ENCODE measurements at places on chromosomes 4 and X.

GRCh38 chr4:186414390-186414789 lies 141.0 kb downstream of the MTNR1A start:
- no peak for DNase-seq

DNA sequence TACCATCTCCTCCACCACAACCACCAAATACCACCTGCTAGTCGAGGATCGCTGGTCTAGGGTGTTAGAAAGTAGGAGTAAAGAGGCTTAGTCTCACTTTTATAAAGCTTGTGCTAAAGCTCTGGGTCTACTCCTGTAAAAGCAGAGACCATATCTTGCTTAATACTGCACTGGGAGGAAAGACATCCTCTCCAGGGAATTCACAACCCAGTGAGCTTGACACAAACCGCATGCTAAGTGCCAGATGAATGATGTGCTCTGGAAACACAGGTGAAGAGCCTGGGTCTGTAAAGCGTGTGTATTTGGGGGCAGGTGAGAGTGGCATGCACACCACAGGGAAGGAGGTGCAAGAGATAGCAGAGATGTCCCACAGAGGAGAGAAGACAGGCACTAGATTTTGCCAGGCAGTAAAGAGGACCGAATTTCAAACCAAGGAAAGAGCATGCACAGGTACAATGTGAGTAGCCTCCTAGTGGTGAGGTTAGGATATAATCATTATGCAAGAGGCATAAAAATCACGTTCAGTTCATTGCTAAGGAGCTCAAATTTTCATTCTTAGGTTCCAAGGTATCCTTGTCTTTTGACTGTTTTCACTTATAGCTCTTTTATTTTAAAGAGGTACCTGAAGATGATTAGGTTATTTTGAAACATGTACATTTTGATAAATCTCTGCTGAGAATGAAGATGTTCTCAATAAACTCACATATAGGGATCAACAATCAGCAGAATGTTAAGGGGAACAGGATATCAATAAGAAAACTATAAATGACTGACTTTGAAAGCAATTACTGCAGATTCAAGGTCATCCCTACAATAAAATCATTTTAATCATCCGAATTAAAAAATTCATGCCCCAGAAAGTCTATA lies 20.7 kb downstream of the TAPT1 start:
- no peak for DNase-seq

- DNase-seq: no peak
Observed at GRCh38 chr4:67456577-67457196, 88.6 kb downstream of the CENPC start.

DNA sequence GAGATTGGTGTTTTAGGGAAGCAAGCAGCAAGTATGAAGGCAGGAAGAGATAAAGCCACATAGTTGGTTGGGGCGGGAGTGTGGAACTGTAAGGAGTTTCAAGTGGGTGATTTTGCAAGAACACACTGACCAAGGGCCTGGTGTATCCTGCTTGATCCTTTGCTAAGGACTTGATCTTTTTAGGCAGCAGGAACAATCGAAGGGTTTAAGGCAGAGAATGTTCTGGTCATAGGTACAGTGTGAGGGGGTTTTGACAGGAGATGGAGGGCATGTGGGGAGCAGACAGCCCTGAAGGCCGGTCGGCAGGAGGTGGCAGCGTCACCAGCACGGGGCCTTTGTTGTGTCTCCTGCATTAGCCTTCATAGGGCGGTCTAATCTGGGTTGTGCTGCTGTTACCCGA lies 54.7 kb downstream of the FAM193A start:
- no peak for DNase-seq

- no peak for DNase-seq
Observed at GRCh38 chrX:16459008-16459407, 190.9 kb upstream of the S100G start.

GRCh38 chr4:26873391-26874026 lies 12.9 kb downstream of the STIM2 start:
- DNase-seq: peak; percentile 32

GRCh38 chr4:88742561-88742960 lies 44.9 kb upstream of the NAP1L5 start:
- DNase-seq: no peak

DNA sequence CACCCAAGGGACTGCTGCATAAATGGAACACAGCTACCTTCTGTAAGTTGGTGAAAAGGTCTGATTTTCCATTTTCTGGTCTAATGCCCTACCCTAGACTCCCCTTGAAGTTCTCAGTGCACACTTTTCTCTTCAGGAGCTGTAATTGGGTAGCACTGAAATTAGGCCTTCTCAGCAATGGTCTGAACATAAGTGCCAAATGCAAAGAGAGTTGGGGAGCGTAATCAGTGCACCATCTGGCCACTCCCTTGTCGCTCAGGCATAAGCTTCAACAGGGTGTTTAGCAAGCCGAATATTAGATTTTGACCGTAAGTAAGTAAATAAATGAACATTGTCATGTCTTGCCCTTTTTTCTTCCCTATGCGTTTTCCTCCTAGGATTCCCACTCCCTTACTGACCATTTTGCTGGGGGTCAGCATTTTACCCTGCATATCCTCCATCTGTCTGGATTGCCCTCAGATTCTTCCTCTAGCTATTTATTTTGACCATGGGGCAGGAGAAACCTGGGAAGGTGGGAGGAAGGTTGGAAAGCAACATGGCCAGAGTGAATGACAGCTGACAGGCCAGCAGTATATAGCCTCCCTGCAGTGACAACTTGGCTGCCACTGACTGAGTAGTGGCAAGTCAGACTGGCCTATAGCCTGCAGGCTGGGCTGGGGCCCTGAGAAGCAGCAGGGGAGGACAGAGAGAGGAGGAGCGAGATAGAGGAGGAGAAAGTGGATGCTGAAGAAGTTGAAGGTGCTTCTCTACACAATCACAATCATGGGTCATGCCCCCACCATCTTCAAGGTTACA lies 2.7 kb downstream of the NHSL2 start:
- no peak for DNase-seq

DNA sequence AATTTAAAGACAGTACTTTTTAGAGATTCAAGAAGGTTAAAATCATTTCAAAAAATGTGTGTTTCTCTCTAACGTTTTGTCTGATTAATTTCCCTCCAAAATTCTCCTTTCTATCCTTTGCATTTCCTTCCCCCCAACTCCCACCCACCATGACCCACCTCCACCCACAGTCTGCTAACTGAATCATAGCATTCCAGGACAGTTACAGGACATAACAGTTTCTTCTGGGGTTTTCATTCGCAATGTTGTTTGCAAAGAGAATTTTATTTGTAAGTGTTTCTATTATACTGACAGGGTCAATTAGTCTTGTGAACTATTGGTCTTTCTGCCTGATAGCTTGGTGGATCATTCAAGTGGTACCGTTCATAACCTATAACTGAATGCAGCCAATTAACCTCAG lies 53.7 kb downstream of the ANAPC10 start:
- no peak for DNase-seq

DNA sequence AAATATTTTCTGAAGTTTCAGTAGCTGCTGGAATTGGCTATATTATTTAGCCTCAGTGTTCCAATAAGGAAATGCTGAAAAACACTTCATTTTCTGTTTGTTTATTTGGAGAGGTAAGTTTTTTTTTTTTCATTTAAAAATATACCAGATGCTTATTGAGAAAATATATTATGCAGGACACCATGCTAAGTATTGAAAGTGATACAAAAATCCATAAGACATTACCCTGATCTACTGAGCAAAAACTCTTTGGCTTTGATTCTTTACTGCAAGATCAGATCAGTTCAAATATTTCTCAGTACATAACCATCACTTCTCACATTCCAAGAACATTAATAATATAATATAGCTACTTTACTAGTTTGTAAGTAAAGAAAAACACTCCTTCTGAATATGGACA lies 123.4 kb upstream of the PACRGL start:
- no peak for DNase-seq

- no peak for DNase-seq
Observed at GRCh38 chr4:178165251-178165950, 723.2 kb upstream of the AGA start.

- DNase-seq: no peak
Observed at GRCh38 chrX:15718283-15718970, 19.6 kb upstream of the CA5B start.

- DNase-seq: no peak
Observed at GRCh38 chr4:107392951-107393350, 327.1 kb downstream of the PAPSS1 start.

GRCh38 chr4:180057891-180058671 lies 2185.1 kb upstream of the TENM3 start:
- no peak for DNase-seq

- DNase-seq: no peak
Observed at GRCh38 chr4:168483811-168484210, 3.5 kb upstream of the DDX60L start.

DNA sequence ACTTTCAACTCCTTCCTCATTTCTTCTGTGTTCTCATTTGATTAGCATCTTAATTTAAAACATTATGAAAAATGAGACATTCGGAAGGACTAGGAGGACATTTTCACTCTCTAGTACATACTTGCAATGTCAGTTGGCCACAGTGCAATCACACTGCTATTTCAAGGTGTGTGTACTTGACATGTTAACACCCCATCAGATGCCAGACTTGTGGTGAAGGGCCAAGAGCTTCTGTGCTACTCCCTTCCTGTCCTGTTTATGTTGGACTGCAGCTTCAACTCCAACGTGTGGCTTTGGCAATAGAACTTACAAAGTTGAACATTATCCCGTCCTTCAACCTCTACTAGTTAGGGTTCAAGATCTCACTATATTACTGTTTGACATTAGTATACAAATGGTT lies 221.0 kb downstream of the PALLD start:
- DNase-seq: no peak

DNA sequence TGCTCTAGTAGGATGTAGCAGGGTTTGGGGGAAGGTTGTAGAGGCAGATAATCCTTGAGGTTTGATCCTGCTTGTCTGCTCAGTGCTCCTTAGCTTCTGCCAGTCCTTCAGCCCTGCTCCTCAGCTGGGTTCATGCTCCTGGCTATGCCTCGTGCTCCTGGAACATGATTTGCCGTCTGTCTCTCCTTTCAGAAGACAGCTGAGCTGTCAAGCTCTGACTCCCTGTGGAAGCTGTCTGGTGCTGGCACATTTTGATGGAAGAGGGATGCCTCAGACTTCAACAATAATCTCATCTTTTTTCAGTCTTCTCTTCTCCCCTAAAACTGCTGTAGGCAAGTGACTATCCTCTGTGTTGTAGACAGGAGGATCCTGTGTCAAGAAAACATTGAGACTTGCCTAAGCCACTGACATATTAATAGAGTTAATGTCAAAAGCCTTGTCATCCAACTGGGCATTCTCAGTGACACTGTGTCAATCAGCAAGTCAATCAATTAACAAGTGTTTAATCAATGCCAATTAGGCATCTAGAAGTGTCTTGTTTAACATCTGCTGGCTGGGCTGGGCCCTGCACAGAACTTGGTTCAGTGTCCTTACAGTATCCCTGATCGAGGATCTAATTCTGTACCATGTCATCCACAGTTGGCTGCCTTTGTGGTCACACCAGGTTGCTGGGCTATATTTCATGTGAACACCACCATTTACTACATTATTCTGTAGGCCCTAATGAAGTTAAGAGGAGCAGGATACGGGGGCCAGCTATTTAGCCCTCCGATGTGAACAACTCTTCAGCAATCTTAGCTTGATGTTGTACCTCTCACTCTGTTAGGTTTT lies 96.7 kb downstream of the SYNPO2 start:
- no peak for DNase-seq

GRCh38 chr4:89251396-89251795 lies 56.2 kb downstream of the GPRIN3 start:
- no peak for DNase-seq

DNA sequence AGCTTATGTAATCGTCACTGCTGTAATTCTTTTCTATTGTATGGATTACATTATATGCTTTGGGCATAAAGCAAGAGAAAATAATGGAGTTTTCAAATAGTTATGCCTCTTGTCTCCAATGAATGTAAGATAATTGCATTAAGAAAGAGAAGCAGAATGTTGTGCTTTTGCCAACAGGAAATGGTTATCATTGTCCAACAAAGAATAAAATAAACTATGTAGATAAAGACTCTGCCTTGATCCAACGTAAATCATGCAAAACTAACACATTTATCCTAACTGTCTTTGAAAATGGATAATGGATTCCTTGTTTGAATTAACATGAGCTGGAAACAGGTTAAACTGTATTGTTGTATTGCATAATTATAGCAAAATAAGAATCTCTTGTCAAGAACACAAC lies 1709.0 kb downstream of the PCDH7 start:
- DNase-seq: no peak

DNA sequence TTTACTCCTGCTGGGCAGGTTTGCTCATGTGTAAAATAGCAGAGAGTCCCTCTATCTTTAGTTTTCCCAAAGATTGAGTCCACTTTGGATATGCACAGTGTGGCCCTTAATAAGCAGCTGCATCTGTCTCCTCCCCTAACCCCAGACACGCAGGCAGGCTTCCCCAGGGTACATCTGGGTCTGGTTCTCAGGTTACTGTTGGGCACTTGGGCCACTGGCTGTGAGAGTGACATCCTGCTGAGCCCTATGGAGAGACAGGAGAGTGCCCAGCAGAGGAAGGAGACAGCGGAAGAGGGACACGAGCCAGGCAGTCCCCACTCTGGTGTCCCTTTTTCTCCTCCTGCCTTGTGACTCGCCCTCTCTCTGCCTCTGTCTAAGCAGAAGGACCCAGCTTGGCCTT lies 16.0 kb downstream of the XK start:
- DNase-seq: no peak

GRCh38 chr4:22754116-22754515 lies 61.4 kb downstream of the GBA3 start:
- no peak for DNase-seq

- DNase-seq: no peak
Observed at GRCh38 chr4:121273191-121273590, 107.6 kb downstream of the QRFPR start.

DNA sequence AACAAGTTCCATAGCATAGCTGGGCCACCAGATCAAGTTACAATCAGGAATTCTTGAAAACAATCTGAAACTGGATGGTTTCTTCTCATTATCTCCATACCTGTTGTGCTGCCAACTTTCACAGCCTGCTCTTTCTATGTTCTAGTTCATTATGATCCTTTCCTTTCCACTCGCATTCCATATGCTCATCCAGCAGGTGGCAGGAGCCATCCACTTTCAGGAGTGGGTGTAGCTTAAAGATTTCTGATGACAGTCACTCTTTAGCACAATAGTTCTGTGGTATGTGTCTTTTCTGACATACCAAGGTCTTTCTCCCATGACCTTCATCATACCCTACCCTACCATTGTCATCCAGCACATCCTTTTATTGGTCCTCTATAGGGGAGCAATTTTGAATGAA lies 46.4 kb downstream of the PAGE2 start:
- DNase-seq: no peak

GRCh38 chr4:46648088-46648744 lies 258.3 kb upstream of the GABRA2 start:
- DNase-seq: no peak

- no peak for DNase-seq
Observed at GRCh38 chrX:155188786-155189185, 27.5 kb upstream of the VBP1 start.

DNA sequence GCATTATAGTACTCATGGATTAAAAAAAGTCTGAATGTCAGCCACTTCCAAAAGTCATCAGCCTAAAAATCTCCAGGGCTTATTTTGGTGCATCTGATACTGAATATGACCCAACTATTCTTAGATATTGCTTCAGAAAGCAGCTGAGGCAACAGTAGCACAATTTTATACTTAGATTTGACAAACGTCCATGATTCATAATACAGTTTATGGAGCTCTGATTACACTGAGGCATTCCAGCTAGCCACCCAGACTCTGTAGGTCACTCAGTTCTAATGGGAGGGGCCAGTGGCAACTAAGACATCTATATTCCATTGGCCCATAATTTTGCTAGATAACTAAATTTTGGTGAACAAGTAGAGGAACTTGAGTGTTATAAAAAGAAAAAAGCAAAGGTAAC lies 10.3 kb downstream of the SPATA4 start:
- no peak for DNase-seq

- no peak for DNase-seq
Observed at GRCh38 chr4:174266416-174266815, 17.1 kb downstream of the FBXO8 start.
